Activated CD4-positive, alpha-beta T cell treated with anti-CD3 and anti-CD28 coated beads, Interleukin-2, amount 10 ng/mL, durations not matched to agents 7 days and 5 days (primary cell): ENCODE measurements at places on chromosomes 13 and 19. TPM values are rescaled to one million over a fixed set of nuclear protein-coding genes. Genes with fewer than 3 reads are reported as not detected.

Gene MUC16
- total RNA-seq, result not detected

- DNase-seq, result no peak
- H3K27me3 ChIP-seq, result no peaks in the 10 kb centered on the region
- H3K27ac ChIP-seq, result no peak overlapping the region
- H3K36me3 ChIP-seq, result peaks cover 25% of the 10 kb centered on the region
Measured at GRCh38 chr13:40963927-40964326, 55.2 kb downstream of the ELF1 start.

- no peak overlapping the region for H3K27ac ChIP-seq
- H3K4me3 ChIP-seq, result no peak overlapping the region
- peaks cover 27% of the 10 kb centered on the region for H3K36me3 ChIP-seq
- no peaks in the 10 kb centered on the region for H3K4me1 ChIP-seq
Measured at GRCh38 chr19:41416194-41416674, 10.9 kb downstream of the B3GNT8 start.

Gene RAB3D
- 3.6 TPM for total RNA-seq

- peaks cover 10% of the 10 kb centered on the region for H3K4me1 ChIP-seq
- peaks cover 37% of the 10 kb centered on the region for H3K27me3 ChIP-seq
- DNase-seq, result no peak
- H3K36me3 ChIP-seq, result no peaks in the 10 kb centered on the region
- H3K4me3 ChIP-seq, result no peak overlapping the region
- no peak overlapping the region for H3K27ac ChIP-seq
Measured at GRCh38 chr19:49362929-49363267, 682 bp upstream of the TEAD2 start.

Gene GRAMD1A
- 106 TPM for total RNA-seq

Gene IGFL1
- not detected for total RNA-seq

DNA sequence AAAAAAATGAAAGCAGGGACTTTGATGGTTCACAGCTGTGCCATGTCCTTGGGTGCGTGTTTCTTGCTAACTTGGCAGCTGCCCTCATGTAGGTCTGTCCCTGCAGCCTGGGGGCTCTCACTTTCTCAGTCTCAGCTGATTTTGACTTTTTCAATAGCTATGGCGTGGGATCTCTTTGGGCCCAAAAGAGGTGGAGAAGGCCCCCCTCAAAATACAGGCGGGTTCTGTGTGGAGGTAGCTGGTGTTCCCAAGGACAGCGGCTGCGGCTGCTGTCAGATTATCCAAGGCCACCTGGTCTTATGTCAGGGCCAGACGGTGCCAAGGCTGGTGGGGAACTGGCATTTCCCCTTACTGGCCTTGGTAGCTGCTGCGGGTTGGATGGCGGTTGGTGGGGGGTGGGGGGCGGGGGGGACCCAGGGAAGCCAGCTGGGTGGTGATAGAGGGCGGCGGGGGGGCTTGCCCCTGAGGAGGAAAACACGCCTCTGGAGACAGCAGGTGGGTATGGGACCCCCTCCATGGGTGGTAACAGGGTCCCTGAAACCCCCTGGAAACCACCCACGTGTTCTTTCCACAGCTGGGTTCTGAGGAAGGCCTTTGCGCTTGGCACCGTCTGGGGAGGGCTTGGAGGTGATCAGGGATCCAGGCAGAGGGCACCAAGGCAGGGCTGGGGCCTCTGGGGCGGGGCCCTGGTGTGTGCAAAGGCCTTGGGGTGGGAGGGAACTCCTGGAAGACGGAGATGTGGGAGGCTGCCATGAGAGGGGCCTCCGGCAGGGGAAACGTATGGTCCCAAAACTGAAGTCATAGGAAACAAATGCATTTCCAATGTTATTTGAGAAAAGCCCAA is 4.1 kb downstream of the TIMM13 start:
- H3K36me3 ChIP-seq, result peaks cover 6% of the 10 kb centered on the region
- peaks cover 12% of the 10 kb centered on the region for H3K4me1 ChIP-seq
- no peaks in the 10 kb centered on the region for H3K27me3 ChIP-seq

DNA sequence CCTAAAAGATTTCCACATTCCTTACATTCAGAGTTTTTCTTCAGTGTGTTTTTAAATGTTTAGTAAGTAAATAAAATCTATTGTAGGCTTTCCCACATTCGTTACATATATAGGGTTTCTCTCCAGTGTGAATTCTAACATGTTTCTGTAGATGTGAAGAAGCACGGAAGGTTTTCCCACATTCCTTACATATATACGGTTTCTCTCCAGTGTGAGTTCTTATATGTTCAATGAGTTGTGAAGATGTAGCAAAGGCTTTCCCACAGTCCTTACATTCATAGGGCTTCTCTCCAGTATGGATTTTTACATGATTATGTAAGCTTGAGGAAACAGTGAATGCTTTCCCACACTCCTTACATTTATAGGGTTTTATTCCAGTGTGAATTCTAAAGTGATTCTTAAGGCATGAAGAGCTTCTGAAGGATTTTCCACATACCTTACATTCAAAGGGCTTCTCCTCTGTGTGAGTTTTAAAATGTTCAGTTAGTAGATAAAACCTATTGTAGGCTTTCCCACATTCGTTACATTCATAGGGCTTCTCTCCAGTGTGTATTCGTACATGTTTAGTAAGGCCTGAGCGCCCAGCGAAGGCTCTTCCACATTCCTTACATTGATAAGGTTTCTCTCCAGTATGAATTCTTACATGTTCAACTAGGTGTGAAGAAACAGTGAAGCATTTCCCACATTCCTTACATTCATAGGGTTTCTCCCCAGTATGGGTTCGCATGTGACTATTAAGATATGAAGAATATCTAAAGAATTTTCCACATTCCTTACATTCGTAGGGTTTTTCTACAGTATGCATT is 18.2 kb downstream of the ZNF121 start:
- H3K36me3 ChIP-seq, result peaks cover 94% of the 10 kb centered on the region
- no peaks in the 10 kb centered on the region for H3K4me1 ChIP-seq
- no peak overlapping the region for H3K27ac ChIP-seq
- H3K4me3 ChIP-seq, result no peak overlapping the region

GRCh38 chr13:34864671-34865070 is 77.4 kb upstream of the NBEA start:
- no peak for DNase-seq
- no peak overlapping the region for H3K4me3 ChIP-seq
- H3K4me1 ChIP-seq, result no peaks in the 10 kb centered on the region
- H3K27me3 ChIP-seq, result peaks cover under 1% of the 10 kb centered on the region
- no peak overlapping the region for H3K27ac ChIP-seq
- no peaks in the 10 kb centered on the region for H3K36me3 ChIP-seq

- no peaks in the 10 kb centered on the region for H3K4me1 ChIP-seq
- no peak overlapping the region for H3K27ac ChIP-seq
- peaks cover 16% of the 10 kb centered on the region for H3K27me3 ChIP-seq
Measured at GRCh38 chr13:23497191-23497590, 63.7 kb upstream of the SACS start.

- no peak overlapping the region for H3K4me3 ChIP-seq
- DNase-seq, result no peak
- H3K27me3 ChIP-seq, result no peaks in the 10 kb centered on the region
- no peak overlapping the region for H3K27ac ChIP-seq
Measured at GRCh38 chr13:45926741-45927140, 75.2 kb upstream of the SIAH3 start.

Gene LCP1
- 1,260 TPM for total RNA-seq

Gene B3GNT8
- total RNA-seq, result 2.1 TPM

GRCh38 chr19:16519230-16519687 is 23.0 kb downstream of the CHERP start:
- H3K27me3 ChIP-seq, result no peaks in the 10 kb centered on the region
- peaks cover 5% of the 10 kb centered on the region for H3K4me1 ChIP-seq
- DNase-seq, result no peak
- no peak overlapping the region for H3K27ac ChIP-seq

- DNase-seq, result no peak
- H3K4me1 ChIP-seq, result peaks cover 11% of the 10 kb centered on the region
- H3K27ac ChIP-seq, result no peak overlapping the region
- no peaks in the 10 kb centered on the region for H3K27me3 ChIP-seq
Measured at GRCh38 chr19:21585281-21585890, 80.0 kb downstream of the ZNF429 start.

Gene SERP2
- not detected for total RNA-seq
